ENCODE measurements at places on chromosomes 12 and 14.

GRCh38 chr12:132537836-132538662, 48.1 kb downstream of the FBRSL1 start:
- DNase-seq = no peak

GRCh38 chr14:29370024-29370423, 557.6 kb downstream of the PRKD1 start:
- DNase-seq = no peak

GRCh38 chr14:105448706-105449111, 25.9 kb upstream of the CRIP2 start:
- peak; percentile 88 for DNase-seq

- no peak for DNase-seq
These were observed 43.5 kb downstream of the DRAM1 start for GRCh38 chr12:101920906-101921305.

DNA sequence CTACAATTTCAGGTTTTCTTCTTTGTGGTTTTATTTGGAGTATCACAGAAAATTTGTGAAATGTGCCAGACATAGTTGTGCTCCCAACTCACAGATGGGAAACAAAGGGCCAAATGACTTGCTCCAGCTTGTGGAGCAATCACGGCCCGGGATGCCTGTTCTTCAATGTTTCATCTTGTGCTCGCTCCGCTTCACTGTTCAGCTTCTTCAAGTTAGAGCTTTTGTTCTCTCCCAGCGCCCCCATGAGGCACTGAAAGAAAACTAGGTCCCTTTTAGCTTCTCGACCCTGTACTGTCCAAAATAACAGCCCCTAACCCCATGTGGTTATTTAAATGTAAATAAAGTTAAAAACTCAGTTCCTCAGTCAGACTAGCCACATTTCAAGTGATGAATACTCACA, 187.9 kb upstream of the STXBP6 start:
- DNase-seq = peak; percentile 43

DNA sequence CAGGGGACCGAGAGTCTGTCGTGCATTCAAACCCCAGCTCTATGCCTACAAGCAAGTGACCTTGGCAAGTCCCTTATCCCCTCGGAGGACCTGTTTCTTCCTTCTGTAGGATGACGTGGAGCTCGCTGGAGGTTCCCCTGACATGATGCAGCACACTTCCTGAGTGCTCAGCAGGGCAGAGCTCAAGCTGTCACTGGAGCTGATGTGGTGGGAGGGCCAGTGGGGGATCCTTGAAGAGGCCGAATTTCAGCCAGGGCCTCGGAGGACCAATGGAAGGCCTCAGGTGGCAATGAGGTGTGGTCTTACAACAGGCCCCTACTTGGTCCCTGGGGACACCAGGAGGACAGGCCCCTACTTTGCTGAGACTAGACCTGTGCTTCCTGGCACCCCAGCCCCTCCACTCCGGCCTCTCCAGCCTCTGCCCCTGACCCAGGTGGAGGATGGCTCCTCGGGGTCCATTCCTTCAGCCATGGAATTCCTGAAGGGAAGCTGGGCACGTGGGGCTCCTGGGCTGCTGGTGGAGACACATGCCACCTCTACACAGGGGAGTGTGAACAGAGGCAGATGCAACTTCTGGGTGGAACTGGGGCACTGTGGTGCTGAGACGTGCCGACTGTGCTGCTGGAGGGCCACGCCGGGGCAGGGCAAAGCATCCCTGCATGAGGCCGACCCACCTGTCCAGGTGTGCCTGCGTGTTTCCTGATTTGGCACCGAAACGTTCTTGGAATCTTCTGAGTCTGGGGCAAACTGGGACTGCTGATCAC, 18.7 kb upstream of the KIF26A start:
- DNase-seq = no peak

- DNase-seq = no peak
These were observed 33.8 kb downstream of the ARMH4 start for GRCh38 chr14:58118097-58118815.

DNA sequence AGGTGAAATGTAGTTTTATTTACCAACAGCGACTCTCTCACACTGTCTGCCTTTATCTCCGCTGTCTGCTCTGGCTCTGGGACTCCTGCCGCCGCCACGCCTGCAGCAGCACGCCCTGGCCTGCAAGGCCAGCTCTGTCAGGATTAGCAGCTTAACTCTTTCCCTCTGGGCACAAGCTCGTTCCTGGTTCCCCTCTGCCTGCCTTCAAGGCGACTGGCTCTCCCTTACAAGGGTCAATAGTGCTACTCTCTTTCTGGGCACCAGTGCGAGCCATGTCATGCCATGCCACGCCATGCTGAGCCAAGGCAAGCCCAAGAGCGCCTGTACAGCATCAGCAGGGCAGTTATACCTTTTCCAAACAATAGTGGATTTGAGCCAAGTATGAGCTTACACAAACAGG, 3.6 kb upstream of the CLEC2B start:
- DNase-seq = no peak

- DNase-seq = peak; percentile 78
These were observed 38.5 kb downstream of the SPTB start for GRCh38 chr14:64841121-64841651.

DNA sequence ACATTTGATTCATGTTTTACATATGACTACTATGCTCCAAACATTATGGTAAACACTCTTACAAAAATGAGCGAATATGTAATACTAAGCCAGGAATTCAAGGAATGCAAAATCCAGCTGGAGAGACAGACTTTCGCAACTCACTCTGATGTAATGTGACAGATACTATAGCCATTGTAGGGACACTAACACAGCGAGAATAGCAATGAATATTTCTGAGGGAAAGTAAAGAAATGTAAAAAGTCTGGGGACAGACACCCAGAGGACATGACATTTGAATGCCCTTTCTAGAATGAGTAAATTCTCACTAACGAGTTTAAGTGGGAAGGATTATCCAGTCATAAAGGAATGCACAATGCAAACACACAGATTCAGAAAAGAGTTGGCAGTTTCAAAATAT, 121.9 kb downstream of the PIK3C2G start:
- peak; percentile 81 for DNase-seq

DNA sequence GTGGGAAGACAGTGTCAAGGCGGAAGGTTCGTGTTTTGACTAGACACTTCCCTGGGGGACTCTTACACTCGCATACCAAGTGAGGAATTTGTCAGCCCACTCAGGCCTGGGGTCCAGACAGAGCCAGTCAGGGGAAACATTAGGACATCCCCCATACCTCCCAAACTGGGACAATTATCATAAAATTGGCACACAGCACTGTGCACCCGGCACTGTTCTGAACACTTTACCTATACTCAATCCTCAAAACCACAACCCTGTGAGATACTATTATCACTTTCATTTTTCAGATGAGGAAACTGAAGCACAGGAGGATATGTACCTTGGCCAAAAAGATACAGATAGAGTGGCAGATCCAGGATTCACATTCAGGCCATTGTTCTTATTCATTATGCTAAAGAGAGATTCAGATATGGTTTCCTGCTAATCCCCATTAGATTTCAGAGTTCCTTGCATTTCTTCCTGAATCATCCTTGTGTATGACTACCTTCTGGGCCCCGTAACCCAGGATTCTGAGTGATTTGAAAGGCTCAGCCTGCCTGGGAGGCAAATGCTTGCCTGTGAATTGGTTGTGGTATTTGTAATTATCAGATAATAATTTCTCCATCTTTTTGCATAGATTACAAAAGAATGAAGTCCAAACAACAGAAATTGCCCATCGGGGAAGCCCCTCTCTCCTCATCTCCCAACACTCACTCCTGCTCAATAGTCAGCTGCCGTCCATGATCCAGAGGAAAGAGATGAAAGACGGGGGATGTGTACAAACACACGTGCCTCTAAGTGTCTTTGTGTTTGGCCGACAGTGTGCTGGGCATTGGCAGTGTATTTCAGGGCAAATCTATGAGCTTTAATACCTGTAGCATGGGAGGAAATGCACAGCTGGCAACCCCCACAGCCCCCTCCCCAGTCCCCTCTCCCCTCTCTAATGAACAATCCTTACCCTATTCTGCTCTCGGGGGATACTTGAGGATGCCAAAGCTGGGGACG, 4.6 kb downstream of the TAC3 start:
- DNase-seq = no peak

DNA sequence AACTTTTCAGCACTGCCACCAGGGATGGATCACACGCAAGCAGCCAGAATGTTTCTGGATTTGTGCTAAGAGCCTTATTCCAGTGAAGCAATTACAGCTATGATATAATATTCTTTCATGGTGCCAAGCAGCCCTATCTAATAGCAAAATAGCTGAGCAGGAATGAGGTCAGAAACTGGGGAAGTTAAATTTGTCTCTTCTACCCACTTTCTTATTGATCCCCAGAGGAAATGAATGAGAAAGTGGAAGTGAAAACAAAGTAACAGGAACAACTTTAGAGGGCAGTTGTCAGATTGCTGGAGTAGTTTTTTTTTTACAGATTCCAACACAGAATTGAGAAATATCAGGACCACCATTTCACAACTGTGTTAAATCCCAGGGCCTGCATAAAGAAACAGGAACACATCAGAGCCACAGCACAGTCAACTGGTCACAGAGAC, 44.8 kb downstream of the GCH1 start:
- no peak for DNase-seq

DNA sequence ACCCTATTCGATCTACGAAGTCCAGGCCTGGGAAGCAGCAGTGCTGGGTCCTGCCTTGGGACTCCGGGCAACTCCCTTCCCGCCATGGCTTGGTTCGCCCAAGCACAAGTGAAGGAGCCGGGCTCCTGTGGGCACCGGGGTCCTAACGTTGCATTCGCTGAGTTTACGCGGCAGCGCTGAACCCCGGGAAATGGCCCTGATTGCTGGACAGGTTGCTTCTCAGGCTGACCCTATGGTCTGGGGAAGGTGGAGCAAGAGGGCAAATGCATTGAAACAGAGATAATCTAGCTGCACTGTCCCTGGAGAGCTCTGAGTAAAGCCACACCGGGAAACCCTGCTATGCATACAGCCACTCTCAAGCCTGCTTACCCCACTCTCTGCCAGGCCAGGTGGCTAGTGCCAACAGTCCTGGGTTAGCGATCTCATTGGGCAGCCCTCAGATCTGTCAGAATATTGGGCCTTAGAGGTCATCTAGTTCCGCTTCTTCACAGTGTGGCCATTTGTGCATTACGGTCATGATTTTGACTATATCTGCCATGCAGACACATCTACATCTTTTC, 11.3 kb downstream of the SYNE3 start:
- no peak for DNase-seq

DNA sequence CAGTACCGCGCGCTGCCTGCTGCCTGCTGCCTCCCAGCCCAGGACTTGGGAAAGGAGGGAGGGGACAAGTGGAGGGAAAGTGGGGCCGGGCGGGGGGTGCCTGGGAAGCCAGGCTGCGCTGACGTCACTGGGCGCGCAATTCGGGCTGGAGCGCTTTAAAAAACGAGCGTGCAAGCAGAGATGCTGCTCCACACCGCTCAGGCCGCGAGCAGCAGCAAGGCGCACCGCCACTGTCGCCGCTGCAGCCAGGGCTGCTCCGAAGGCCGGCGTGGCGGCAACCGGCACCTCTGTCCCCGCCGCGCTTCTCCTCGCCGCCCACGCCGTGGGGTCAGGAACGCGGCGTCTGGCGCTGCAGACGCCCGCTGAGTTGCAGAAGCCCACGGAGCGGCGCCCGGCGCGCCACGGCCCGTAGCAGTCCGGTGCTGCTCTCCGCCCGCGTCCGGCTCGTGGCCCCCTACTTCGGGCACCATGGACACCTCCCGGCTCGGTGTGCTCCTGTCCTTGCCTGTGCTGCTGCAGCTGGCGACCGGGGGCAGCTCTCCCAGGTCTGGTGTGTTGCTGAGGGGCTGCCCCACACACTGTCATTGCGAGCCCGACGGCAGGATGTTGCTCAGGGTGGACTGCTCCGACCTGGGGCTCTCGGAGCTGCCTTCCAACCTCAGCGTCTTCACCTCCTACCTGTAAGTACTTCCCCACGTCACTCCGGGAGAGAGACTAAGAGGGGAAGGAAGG, at the start of gene LGR5:
LGR5 (plus strand) TSS at position 186 of the 732 bp plus-strand sequence; CDS start at position 469, 283 bp downstream.
- DNase-seq = peak; percentile 67

DNA sequence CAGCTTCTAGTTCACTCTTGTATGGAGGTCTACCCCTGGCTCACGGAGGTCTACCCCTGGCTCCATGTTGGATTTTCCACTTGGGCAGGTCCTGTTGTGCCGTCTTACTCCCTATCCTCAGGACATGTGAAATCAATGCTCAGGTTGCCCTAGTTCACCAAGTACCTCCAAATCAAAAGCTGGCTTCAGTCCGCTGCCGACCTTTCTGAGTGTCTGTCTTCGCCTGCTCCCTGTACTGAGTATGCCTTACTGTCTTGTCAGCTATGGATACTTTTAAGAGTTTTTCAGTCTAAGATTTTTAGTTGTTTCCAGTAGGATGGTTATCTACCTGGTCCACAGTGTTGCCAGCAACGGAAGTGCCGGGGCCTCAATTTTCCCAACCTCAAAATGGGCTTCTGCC, 40.1 kb upstream of the BCL11B start:
- no peak for DNase-seq
